Psoas muscle (tissue), 8 donors: ENCODE measurements at places on chromosomes 3 and 15. TPM values are rescaled to one million over a fixed set of nuclear protein-coding genes. Genes with fewer than 3 reads are reported as not detected.

GRCh38 chr3:190258634-190259033, 63.6 kb downstream of the CLDN1 start:
- DNase-seq: no peak

DNA sequence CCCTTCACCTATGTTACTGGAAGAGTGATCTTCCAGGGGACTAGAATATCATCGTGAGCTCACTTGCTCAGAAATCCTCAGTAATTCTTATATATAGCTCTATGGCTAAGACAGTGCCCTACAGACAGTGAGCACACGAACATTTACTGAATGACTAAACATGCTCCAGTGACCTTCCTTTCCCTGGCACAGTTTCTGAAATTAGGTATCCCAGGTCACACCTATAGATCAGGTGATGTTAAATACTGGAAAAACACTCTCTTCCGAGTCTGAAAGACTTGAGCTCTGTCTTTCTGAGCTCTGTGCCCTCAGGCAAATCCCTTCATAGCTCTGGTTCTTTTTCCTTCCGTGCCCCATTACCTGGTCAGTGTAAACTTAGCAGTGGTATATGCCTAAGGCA, 239.4 kb upstream of the LRIG1 start:
- DNase-seq: no peak

DNA sequence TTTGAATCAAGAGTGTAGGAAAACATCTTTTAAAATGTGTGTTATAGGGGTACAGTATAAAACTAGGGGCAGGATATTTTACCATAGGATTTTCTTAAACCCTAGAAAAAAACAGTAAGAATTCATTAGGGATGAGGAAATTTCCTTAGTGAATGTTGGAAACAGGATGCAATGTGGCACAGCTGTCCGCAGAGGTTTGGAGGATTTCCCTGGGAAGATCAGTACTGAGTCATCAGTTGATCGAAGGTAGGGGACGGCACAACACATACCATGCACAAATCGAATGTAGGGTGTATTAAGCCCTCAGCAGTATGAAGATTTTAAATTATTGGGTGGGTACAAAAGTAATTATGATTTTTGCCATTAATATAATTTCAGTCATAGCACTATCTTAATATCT, 49.9 kb downstream of the FNDC3B start:
- DNase-seq: no peak

GRCh38 chr3:196192036-196192523, 19.1 kb downstream of the ZDHHC19 start:
- no peak for DNase-seq

- DNase-seq: no peak
Observed at GRCh38 chr3:102394517-102394916, 40.3 kb upstream of the ZPLD1 start.

DNA sequence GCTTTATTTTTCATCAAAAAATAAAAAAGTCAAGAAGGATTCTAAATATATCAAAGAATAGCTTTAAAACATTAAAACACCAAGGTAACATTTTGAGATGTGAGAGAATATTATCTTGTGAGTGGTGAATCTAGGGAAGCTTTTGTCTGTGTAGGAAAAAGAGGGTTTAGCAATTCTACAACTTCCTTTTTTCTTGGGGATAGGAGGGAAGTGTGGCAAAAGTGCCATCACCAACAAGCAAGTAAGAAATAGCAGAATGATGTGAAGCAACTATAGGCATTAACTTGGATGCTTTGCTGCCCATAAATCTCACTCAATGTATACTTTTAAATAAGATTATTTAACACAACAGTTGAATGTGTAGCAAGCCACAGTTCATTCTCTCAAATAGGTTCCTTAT, 57.8 kb upstream of the SUCLG2 start:
- no peak for DNase-seq

GRCh38 chr3:189766416-189766815, 135.2 kb downstream of the TP63 start:
- DNase-seq: no peak

GOLGA6A gene
- total RNA-seq: not detected

TMIE gene
- total RNA-seq: 0.28 TPM

KNG1 gene
- total RNA-seq: not detected

SKOR1 gene
- 0.34 TPM for total RNA-seq

PCOLCE2 gene
- 1.5 TPM for total RNA-seq
